ELF-1 (cell line): ENCODE measurements at places on chromosomes 2 and 18.

- no peak for DNase-seq
These were observed 616 bp downstream of the RNPEPL1 start for GRCh38 chr2:240568678-240569522.

- DNase-seq = no peak
These were observed 1244.7 kb upstream of the ZEB2 start for GRCh38 chr2:145764631-145765030.

GRCh38 chr2:113240150-113240914 lies 38.4 kb downstream of the PAX8 start:
- no peak for DNase-seq

DNA sequence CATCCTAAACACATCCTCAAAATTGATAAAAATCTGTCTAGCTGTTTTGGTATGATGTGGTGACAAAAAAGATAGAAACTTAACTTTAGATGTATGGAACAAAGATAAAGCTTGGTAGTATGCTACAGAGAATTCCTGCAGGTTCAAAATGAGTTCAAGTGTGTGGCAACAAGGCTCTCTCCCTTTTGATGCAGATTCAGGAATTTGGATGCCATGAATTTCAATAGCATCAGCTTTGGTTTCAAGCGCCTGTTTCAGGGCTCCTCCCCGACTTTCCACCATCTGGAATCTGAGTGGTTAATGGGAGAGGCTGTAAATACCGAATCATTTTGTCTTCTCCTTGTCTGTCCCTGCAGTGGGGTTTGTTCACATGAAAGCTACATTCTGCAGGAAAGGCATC lies 180.6 kb downstream of the MTX2 start:
- peak; percentile 79 for DNase-seq

GRCh38 chr2:7982054-7982453 lies 699.8 kb upstream of the ID2 start:
- DNase-seq = no peak

- no peak for DNase-seq
These were observed 23.6 kb downstream of the ALPK2 start for GRCh38 chr18:58605027-58606020.

DNA sequence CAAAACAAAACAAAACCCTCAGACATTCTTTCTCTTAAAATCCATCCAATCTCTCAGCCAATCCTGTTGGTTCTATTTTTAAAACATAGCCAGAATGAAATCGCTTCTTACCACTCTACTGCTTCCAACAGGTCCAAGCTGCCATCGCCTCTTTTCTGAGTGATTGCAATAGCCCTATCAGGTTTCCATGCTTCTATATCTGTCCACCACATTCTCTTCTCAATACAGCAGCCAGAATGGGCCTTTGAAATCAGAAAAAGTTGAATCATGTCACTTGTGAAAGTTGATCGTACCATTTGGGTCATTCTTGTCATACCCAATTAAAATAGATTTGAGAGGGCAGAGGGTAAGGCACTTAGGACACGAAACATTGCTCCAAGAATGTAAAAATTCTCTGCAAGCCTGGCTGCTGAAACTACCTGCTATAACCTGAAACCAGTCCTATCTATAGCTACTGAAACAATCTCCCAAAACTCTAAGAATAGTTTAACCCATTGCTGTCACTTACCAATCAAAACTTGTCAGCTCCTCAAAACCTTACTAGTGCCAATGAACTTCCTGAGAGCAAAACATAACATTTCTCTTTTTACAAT lies 3.3 kb upstream of the MTLN start:
- DNase-seq = no peak

GRCh38 chr2:161552015-161552414 lies 72.2 kb upstream of the SLC4A10 start:
- DNase-seq = no peak

- DNase-seq = no peak
These were observed 17.4 kb downstream of the LDLRAD4 start for GRCh38 chr18:13235981-13236380.

DNA sequence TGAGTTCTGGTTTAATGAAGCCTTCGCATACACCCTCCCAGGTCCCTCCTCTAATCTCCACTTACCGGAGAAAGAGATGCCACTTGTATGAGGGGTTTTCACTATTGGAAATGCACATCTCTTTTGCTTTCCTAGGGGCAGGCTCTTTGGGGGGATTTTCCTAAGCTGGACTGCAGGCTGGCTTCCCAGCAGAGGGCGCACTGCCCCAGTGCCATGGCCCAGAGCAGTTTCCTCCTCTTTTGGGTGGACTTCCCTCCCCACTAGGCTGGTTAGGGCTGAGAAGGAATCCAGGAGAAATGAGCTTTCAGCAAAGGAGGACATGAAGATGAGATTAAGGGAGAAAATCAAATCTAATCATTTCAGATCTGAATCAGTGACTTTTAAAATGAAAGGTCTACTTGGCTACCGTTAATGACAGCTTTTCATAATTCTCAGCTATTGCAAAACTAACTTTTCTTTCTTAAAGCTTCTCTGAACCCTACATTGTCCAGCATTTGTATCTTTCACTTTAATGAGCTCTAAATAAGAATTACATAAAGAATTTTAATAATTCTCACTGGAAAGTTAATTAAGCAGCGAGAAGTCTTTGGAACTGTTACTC lies 784.1 kb upstream of the FANCL start:
- peak; percentile 73 for DNase-seq

- no peak for DNase-seq
These were observed 17.1 kb upstream of the SNED1 start for GRCh38 chr2:240981280-240981679.

DNA sequence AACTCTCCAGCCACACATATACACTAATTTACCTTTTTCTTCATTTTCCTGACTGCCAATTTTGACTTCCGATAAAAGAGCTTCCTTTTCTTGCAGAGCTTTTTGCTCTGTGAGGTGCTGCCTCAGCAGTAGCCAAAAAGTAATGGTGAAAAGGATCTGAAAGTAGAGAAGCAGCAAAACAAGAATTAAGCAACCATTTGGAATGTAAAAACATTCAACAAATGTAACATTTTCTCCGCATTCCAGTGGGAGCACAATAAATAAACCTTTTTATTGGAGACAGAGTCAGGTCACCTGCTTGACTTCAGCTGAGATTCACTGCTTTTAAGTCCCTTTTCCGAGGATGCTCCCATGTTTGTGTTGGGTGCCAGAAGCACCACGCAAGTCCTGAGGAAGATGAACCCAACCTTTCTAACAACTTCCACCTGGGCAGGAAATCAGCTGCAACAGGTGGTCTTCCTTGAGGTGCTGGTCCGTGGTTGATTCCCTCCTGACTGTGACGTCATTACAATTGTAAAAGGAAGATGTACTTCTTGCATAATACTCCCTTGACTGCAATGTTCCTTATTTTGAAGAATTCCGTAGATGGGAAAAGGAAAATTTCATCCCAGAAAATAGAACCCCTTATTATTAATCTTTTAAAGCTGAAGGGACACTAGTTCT lies 265.5 kb downstream of the NAPG start:
- DNase-seq = no peak

- DNase-seq = peak; percentile 61
These were observed 14.7 kb downstream of the LINC00305 start for GRCh38 chr18:64134044-64134747.

DNA sequence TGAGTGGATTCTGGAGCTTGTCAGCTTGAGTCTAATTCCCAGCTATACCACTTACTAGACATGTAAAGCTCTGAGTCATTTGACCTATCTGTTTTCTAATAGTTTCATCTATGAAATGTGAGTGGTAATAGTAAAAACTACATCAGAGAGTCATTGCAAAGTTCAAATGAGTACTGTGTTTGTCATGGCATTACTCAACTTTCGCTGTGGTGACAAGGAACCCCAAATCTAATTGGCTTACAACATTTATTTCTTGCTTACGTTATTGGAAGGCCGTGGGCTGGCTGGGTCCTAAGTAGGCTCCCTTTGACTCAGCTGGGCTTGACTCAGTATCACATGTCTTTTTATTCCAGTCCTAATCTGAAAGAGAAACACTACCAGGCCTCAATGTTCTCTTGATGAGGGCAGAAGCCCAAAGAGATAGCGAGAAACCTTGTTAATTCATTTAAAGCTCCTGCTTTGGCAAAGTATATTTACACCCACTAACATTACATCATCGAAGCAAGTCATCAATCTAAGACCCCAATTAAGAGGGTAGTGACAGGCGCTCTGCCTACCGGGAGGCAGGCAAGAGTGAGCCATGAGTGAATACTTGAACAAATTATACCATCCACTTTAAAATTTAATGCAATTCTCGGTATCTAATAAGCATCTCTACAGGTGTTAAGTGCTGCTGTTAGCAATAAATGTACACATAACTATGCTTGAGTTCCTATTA lies 431.8 kb upstream of the SPHKAP start:
- no peak for DNase-seq

DNA sequence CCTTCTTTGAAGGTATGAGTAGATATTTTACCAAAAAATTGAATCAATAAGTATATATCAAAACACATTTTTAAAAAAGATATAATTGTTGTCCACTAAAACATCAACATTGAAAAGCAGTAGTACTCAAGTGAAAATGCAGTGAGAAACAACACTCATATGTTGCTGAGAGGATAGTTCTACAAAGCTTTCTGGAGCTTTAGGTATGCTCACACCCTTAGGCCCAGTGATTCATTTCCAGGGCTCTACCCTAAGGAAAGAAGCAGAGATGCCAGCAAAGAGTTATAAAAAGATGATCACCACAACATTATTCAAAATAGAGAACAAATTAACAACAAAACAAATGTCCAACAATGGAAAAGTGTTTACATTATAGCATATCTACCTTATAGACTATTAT lies 197.3 kb upstream of the CCDC150 start:
- DNase-seq = no peak

GRCh38 chr2:169513926-169514325 lies 4.4 kb downstream of the KLHL41 start:
- DNase-seq = no peak

- DNase-seq = no peak
These were observed 37.8 kb downstream of the SCN9A start for GRCh38 chr2:166337932-166338331.

- DNase-seq = no peak
These were observed 375.0 kb upstream of the HS6ST1 start for GRCh38 chr2:128693743-128694029.

- DNase-seq = peak; percentile 14
These were observed 30.3 kb upstream of the SLC30A6 start for GRCh38 chr2:32135409-32135808.

GRCh38 chr18:34661464-34662087 lies 48.5 kb upstream of the DTNA start:
- DNase-seq = peak; percentile 73

DNA sequence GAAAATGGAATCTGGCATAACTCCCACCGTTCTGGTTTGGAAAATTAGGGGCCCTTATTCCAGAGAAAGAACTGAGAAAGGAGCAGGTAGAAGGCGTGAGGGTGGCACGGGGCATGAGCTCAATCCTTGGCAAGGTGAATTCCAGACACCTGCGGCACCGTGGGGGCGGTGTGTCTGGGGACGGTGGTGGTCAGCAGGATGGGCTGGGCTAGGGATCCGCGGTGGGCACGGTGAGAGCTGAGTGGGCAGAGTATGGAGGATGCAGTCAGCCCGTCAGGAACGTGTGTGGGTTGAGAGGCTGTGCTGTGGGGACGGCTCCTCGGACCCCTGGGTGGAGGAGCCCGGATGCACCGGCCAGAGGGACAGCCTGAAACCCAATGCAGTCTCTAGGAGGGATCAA lies 61.1 kb downstream of the GNAL start:
- DNase-seq = no peak

DNA sequence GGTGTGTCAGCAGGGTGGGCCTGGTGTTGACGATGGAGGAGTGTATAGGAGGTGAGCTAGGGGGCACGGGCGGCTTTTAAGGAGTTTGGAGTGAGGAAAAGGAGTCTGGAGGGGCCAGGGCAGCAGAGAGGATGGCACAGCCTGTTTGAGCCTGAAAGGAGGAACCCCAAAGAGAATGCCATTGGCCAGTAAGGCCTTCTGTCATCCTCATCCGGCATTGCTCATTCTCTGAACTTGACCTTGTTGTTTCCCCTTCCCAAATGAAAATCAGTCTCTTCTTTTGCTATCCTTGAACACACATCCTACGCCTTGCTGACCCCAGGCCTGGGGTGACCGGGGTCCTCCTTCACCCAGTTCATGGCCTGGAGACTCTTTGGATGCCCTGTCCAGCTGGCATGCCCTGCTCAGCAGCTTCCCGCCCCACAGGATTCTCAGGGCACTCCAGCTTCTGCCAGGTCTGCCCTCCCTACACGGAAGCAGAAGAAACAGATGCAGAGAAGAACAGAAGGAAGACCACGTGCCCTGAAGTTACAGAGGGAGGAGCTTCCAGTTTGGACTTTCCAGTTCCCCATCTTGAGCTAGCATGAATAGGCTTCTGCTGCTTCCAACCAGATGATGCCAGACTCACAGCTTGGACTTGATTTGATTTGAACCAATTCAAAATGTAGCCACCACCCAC lies 20.5 kb upstream of the KIF3C start:
- DNase-seq = no peak

DNA sequence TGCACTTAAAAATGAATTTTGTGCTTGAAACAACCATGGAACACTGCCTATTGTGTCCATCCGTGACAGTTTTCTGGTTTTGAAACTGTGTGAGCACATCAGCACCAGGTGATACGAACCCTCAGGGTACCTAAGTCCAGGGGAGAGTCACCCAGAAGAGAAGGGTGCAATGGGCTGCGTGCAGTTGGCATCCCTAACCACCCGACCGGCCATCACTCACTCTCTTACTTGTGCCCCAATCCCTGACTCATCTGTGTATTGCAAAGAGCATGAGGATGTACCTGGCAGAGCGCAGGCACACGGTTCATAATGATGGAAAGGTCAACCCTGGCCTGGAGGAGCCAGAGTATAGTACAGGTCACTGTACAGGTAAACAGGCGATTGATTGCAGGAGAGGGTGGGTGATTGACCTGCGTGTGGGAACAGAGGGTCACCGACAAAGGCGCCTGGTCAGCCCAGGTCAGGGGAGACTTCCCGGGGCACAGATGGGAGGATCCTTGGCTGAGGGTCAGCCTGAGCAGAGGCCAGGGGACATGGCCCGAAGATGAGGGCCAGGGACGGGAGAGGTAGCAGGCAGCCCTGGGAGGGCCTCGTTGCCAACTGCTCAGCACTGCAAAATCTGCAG lies 160.3 kb downstream of the SEPTIN10 start:
- DNase-seq = no peak

- DNase-seq = no peak
These were observed 22.1 kb upstream of the CATIP start for GRCh38 chr2:218334531-218334930.

DNA sequence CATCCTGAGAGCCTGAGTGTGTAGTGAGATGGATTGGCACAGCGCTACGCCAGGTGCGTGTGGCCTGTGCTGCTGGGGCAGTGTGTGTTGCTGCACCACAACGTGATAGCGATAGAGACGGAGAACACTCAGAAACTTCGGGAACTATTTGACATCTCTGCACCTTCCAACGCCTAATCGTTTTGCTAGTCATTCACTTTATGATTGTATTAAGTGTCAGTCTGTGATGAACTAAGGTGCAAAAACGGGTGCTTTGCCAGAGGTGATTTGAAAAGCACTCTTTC lies 26.0 kb upstream of the IGFBP2 start:
- DNase-seq = no peak

DNA sequence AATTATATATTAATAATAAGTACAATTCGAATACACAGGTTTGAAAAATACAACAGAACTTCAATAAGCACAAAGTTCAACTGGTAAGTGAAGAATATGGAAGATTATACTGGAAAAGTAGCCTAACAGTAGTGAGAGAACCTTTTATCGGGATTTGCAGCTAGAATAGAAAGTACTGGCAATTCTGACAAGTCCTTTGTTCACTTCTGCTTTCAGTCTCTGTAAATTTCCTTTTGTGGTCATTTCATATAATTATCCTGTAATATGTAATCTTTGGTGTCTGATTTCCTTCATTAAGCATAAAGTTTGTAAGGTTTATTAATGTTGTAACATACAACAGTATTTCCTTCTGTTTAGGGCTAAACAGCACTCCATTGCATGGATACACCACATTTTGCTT lies 67.2 kb downstream of the CUL3 start:
- DNase-seq = no peak
